Activated naive CD4-positive, alpha-beta T cell treated with Interleukin-2 at 50 U/mL for 16 hours (primary cell): ENCODE measurements at places on chromosomes 7 and 10.

GRCh38 chr7:144529269-144529926, 125.9 kb upstream of the NOBOX start:
- no peak for DNase-seq

- no peak for DNase-seq
Observed at GRCh38 chr10:130998046-130998435, 313.5 kb downstream of the TCERG1L start.

GRCh38 chr10:69123306-69123746, 652 bp upstream of the VPS26A start:
- no peak for DNase-seq

GRCh38 chr7:114959931-114960330, 38.0 kb downstream of the MDFIC start:
- DNase-seq = no peak

DNA sequence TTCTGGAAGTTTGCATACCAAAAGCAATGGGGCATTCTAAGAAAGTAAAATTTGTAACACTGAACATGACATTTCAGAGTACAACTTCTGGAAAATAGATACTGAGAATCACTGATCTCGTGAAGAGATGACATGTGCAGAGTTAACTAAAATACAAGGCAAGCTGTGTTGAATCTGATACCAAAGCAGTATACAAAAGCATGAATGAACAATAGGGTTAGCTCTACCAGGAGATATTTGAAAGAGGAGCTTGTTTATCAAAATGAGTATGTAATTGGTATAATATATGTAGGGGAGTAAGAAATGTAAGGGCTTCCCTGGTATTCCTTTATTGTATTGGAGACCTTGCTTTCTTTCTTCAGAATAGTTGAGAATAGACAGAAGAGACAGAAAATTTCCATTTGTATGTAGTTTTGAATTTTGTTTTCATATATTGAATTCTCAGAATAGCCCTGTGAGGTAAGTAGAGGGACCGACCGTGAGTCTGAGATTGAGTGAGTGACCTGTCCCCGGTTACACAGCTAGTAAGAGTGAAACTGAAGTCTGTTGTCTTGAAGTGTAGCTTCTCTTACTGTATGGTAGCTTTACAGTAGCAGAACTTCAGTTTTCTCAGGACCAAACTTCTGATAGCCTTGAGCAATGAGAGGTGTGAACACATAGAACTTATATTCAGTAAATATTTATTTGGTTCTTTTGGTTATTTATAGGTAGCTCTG, 5.0 kb downstream of the HBP1 start:
- no peak for DNase-seq

DNA sequence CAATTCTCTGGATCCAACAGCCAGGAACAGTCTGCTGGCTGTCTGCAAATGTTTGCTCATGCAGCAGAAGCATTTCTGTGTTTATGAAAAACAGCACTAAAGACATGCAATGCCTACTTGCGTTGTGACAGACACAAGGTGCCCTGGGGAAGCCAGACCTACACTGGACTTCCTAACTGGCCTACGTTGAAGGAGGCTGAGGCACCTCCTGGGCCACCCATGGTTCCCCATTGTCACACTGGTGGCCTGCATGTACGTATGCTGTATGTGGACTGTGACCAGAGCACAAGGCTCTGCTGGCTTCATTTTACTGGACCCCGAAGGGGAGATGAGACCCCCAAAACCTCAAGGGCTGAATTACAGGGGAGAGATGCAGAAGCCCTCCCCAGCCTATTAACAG, 27.7 kb downstream of the PSAP start:
- DNase-seq = no peak

DNA sequence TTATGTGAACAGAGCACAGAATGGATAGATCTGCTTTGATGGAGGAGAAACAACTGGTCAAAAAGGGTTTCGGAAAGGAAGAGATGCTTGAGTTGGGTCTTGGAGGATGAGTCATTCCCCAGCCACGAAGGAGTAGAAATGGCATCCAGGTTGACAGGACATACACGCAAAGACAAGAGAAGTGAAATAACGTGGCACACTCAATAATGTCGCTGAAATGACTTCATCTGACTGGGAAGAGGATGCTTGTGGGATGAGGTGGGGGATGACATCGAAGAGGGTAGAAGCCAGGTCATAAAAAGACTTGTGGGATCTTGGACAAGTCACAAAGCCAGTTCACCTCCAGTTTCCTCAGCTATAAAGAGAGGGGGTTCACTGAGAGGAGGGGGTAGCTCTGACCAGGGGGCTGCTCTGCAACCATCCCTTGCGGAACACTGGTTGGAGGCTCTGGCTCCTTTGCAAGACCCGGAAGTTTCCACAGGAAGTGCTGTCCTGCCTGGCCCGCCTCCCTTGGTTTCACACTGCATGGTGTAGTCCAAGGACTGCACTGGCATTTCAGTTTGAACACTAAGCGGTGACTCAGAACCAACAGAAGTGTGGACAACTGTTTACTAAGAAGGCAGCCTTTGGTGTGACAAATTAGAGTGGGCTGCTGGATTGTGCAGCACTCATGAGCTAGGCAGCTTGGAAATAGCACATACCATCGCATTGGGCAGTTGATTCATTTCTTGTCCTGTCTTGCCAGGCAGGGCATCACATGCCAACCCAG, 189.9 kb upstream of the ADO start:
- peak; percentile 39 for DNase-seq

- no peak for DNase-seq
Observed at GRCh38 chr10:3735175-3735574, 49.8 kb downstream of the KLF6 start.

GRCh38 chr7:115911465-115911864, 119.1 kb downstream of the TFEC start:
- DNase-seq = no peak

GRCh38 chr7:141167381-141167964, 93.6 kb downstream of the TMEM178B start:
- no peak for DNase-seq

DNA sequence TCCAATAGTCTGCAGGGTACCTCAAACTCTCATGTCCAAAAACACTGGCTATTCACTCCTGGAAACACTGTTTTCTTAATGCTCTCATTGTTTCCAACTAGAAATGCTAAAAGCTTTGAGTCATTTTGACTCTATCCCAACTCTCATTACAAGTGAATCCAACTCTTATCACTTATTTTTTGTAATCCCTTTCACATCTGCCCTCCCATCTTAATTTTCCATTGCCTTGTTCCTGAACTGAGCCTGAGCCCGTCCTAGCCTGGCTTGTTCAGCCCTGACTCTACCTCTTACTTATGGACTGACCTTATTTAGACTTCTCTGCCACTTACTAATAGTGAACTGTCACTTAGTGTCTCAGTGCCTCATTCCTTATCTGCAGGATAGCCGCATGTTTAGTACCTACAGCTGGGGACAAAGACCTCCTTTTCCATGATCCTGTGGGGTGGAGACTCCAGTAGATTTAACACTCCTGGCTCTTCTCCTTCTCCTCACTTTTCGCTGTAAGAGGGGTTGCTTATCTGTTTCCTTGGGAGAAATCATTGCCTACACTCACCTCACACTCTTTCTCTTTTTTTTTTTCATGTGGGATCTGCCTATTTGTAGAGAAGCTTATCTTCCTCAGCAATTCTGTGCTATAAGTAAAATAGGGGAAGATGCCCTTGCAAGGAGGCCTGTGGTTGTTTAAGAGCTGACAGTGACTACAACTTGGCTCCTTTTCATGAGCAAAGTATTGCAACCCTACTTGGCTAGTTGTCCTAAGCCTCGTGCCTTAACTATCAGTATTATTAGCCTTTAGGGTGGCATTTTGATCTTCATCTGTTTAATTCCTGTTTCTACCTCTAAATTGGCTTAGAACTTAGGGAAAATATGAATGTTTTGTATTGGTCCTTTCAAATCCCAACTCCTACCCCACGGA, 56.4 kb downstream of the SLC16A12 start:
- DNase-seq = no peak

DNA sequence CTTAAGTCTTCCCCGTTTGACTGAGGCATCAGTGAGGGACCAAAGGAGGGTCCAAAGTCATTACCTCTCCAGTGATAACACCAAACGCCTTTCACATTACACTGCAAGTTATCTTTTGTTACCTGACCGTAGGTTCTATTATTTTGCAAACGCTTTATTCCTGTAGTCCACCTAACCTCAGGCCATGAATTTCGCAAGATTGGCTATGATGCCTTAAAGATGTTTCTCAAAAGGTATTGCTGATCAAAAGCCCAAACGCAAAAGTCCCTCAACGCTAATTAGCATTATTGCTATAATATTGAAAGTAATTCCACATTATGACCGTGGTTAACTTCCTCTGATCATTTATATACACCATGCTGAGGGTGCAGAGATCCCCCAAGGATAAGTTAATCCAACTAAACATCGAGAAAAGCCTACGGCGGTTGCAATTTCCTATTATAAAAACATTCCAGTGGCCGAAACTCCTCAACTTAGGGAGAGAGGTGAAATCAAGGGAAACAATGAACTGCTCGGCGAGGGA, 649 bp downstream of the DNA2 start:
- no peak for DNase-seq

- no peak for DNase-seq
Observed at GRCh38 chr10:32054094-32054493, 2.1 kb downstream of the KIF5B start.

GRCh38 chr10:21509341-21510240, 15.9 kb downstream of the SKIDA1 start:
- no peak for DNase-seq

GRCh38 chr7:54985426-54986330, 33.1 kb upstream of the EGFR start:
- DNase-seq = no peak

DNA sequence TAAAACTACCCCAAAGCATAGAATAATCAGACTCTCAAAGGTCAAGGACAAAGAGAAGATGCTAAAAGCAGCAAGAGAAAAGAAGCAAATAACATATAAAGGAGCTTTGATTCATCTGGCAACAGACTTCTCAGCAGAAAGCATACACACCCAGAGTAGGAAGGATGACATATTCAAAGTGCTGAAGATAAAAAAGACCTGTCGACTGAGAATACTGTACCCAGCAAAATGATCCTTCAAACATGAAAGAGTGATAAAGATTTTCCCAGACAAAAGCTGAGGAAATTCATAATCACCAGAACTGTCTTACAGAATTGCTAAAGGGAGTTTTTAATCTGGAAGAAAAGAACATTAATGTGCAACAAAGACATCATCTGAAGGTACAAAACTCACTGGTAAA, 14.9 kb downstream of the KCNK18 start:
- no peak for DNase-seq

DNA sequence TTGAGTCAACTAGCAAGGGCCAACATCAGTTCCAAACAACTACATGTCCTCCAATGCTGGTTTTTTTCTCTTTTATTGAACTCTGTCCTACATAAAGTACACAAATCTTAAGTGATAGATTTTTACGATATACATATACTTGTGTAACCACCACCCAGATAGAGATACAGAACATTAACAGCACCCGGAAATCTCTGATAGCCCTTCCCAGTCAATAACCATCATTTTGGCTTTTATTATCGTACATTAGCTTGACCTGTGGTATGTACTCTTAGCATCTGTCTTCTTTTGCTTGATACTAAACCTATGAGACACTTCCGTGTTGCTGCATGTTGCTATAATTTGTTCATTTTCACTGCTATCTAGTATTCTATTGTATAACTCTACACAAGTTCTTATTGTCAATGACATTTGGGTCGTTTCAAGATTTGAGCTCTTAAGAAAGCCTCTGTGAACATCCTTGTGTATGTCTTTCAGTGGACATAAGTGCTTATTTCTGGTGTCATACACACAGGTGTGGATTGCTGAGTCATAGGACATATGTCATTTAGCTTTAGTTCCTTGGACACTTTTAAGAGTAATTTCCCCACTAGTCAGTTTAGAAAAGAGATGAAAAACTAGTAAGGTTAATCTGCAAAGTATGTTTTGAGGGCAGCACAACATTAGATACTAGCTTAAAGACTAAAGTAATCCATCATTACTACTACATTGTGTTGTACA, 111.1 kb downstream of the PRLHR start:
- DNase-seq = no peak

- no peak for DNase-seq
Observed at GRCh38 chr10:69734797-69735468, 66.8 kb upstream of the COL13A1 start.

DNA sequence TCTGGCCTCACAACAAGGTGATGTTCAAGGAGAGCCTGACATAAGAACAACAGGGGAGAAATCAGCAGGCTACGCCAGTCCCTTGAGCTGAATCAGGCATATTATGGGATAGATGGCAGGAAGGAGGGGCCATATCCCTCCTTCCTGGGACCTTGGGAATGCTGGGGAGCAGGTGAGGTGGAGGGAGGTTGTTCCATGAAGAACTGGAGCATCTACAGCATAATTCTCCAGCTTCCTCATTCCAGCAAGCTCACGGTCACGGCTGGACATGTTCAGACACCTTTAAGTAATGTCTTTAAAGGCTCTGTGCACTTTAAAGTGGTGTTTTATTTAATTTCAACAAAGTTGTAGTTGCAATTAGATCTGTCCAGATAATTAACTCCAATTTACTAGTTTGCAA, 780.5 kb downstream of the TYW1 start:
- no peak for DNase-seq

- DNase-seq = no peak
Observed at GRCh38 chr10:20085115-20085514, 268.9 kb downstream of the PLXDC2 start.

DNA sequence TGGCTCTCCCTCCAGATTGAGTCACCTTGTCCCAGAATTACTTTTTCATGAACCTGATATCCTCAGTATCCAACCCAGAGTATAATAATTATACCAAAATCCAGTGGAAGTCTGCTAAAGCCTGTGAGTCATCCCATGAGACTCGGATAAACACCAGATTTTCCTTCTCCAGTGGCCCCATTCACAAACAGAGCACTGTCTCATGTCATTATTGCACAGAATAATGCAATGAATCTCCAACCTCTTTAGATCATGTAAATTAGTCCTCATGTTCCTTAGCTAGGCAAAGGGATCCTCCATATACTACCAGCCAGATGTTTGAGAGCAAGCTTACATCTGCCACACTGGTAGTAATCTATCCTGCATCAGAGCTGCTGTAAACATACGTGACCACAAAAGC, 89.0 kb downstream of the AMPH start:
- DNase-seq = no peak

- DNase-seq = no peak
Observed at GRCh38 chr10:76766682-76767081, 870.9 kb downstream of the KCNMA1 start.

DNA sequence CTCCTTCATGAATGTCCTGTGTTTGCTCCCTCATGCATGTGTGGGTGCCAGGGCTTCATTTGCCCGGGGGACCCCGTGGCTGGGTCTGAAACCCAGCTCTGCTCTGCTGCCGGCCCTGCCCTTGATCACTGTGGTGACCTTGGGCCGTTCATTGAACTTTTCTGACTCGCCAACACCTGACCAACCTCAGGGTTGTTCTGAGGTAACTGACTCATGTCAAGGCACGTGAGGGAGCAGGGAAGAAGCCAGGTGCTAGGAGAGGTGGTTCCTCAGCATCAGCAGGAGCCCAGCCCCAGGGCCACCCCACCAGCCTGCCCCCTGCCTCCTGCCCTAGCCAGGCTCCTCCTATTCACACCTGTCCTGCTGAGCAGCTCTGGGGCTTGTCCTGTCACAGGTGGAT, 47.9 kb downstream of the TBATA start:
- DNase-seq = no peak
